ENCODE measurements at places on chromosomes 16 and 17.
A peak's percentile ranks its signal among the peaks of the same experiment; 100 is the strongest.

DNA sequence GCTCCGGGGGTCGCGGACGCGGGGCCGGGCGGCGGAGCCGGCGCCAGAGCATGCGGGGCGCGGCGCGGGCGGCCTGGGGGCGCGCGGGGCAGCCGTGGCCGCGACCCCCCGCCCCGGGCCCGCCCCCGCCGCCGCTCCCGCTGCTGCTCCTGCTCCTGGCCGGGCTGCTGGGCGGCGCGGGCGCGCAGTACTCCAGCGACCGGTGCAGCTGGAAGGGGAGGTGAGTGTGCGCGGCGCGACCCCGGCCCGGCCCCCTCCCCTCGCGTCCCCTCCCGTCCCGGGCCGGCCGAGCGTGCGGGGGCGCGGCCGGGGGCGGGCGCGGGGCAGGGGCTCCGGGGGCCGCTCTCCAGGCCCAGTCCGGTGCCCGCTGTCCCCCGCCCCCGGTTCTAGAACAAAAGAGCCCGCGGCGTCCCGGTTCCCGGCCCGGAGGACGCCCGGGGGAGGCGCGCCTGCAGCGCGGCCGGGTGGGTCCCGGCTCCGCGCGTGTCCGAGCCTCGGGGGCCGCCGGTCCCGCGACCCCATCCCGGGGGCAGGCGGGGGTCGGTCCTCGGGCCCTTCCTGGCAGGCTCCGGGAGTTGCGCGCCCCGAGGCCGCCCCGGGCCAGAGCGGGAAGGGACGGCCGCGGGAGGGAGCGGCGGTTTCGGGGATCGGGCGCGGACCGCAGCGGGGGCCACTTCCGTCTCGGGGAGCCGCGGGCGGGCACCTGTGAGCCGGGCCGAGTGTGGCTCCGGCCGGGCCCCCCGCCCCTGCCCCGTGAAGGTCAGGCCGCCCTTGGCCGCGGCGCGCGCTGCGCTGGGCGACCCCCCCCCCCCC lies 563 bp downstream of the METRNL start:
- DNase-seq = no peak

GRCh38 chr17:859824-860195 lies 77.7 kb downstream of the MRM3 start:
- no peak for DNase-seq

DNA sequence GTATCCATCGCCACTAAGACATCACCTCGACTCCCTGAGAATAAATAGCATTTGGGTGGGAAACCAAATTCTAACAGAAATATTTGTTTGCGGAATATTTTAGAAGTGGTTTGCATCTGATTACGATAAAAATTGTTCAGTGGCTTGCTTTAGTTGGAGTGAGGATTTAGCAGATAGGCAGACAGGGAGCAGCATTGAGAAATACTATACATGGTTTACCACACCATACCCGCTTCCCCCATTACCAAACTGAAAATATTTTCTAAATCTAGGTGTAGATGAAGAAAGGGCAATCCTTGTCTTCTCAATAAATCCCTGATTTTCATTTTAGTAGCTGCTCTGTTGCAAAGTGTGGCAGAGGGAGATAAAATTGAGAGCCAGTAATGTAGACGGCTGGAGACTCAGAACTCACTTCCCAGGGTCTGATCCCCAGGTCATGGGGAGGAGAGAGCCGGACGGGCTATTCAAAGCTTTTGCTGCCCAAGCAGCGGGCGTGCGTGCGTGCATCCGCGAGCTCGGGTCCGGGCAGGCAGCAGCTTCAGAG lies 808 bp upstream of the BAHCC1 start:
- DNase-seq = no peak

DNA sequence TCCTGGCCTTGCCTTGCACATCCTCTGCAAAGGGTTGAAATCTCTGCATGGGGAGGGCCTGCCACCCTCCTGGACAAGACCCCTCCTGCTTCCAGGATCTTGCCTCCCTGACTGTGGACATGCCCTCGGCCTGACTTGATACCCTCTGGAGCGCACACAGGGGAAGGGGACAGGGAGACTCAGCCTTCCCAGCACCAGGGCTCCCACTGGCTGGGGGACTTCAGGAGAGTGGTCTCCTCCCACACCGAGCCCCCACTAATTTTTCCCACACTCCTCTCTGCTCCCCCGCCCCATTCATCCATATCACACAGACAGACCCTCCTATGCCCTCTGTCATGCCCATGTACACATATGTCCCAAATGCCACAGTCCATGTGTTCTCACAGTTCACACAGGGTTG lies 14.3 kb downstream of the SGCA start:
- no peak for DNase-seq

GRCh38 chr17:39750131-39751015 lies 12.6 kb downstream of the GRB7 start:
- no peak for DNase-seq

- no peak for DNase-seq
Measured at GRCh38 chr16:1900452-1900774, 17.8 kb downstream of the HS3ST6 start.

DNA sequence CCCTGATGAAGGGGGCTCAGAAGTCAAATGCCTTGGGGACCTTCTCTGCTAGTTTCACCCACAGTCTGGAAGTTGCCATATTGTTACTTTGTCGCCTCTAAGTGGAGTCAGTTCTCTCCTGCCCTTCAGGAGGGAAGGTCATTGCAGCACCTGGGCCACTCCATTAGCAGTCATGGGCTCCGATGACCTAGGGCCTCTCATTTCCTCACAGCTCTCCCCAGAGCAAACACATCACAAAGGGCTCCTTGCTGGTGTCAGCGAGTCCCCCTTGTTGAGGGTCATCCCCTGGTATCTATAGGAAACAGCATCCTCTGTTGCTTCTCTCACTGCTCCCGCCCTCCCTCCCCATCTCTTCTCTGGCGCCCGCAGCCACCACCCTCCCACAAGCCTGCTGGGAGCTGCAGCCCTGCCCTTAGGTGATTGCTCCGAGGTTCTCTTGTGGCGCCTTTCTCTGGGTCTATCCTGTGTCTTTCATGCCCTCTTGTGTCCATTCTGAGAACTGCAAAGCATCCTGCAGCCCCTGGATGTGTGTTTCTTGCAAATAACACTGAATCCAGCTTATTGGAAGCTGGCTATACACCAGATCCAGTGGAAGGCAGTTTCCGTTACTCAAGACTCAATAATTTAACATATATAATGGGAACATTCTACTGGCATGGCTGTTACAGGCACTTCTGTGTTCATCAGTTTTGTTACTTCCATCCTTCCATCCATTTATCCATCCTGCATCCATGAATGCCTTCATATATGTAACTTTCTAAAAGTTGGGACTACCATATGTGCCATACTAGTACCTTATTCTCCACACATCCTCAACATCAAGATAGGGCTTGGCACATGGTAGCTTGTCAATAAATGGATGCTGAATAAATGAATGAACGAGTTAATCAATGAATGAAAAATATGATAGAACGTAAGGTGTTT lies 21.2 kb downstream of the PDILT start:
- peak; percentile 65 for DNase-seq

- peak; percentile 43 for DNase-seq
Measured at GRCh38 chr17:45171338-45172231, 9.9 kb downstream of the HEXIM2 start.

DNA sequence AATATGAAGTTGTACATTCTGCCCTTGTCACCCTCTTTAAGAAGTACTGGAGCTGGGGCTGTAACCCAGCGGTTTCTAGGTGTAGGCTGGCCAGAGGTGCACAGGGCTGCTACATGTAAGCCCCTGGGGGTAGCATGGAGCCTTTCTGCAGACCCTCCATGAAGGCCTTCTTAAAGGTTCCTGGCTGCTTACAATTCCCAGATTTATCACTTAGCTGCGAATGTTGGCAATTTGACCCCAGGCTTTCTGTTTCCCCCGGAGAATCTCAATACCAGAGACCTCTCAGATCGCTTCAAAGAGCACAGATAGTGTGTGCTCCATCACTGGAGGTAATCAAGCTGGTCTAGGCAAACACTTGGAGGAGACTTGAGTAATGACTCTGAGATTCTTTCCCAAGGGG lies 309.4 kb downstream of the CBLN1 start:
- DNase-seq = no peak

GRCh38 chr17:2090210-2090641 lies 35.3 kb downstream of the HIC1 start:
- DNase-seq = peak; percentile 45

DNA sequence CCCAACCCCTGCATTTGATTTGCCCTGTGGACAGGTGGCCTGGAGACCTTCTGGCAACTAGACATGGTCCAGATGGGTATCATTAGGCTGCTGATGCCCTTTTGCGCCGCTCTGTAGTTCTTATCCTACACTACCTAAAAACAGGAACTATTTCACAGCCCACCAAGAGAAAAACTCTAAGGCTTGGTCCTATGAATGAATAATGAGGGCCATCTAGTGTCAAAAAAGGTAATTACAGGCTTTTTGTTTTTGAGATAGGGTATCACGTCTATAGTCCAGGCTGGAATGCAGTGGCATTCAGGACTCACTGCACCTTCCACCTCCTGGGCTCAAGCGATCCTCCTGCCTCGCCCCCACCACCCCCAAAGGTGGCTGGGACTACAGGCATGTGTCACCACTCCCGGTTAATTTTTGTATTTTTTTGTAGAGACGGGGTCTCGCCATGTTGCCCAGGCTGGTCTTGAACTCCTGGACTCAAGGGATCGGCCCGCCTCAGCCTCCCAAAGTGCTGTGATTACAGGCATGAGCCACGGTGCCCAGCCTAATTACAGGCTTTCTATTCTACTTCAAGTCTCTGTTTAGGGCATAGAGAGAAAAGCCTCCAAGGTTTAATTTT lies 20.9 kb downstream of the COIL start:
- DNase-seq = no peak

DNA sequence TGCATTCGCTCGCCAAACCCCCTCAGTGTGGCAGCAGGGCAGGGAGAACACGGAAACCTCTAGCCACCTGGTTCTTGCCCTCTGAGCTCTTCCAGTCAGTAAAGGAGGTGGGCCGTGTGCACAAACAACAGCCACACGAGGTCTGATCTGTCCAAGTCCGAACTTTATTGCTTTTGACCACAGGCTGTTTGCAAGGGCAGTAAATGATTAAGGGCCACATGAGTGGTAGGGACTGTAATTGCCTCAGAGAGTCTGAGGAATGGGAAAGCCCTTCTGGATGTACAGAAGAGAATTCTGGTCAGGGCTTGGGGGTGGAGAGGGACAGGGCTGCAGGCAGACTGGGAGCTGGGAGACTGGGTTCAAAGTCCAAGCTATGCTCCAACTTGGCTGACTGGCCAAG lies 75.7 kb upstream of the LHX1 start:
- no peak for DNase-seq

GRCh38 chr16:22938647-22939046 lies 124.7 kb downstream of the HS3ST2 start:
- no peak for DNase-seq

Measured in DND-41 (cell line).